Kidney (tissue), 22 donors: ENCODE measurements at places on chromosomes 6 and 20. TPM values are rescaled to one million over a fixed set of nuclear protein-coding genes. Genes with fewer than 3 reads are reported as not detected.

EYA2 gene
- polyA plus RNA-seq, result 7.9 TPM

DNA sequence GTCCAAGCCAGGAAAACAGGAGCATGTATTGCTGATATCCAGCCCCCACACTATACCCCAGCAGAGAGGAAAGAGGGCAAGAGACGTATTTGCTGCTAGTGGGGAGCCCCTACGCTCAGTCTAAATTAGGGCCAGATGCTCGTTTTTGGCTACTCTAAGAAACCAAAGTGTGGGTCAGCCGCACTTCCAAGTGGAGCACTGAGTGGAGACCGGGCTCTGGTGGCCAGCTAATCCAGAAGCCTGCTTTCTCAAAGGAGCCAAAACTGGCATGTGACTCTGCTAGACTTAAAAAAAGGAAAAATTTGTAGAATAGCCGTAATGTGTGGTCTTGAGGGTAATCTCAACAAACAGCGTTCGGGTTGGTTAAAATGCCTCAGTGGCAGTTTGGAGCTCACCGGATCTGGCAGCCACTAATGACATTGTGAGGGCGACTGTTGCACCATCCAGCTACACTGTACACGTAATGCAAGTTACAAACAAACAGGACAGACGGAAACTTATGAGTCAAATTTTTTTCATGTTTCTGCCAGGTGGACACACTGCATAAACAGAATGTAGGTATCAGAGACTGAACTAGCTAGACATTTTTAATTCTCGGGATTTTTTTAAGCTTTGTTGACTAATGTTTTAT is 230.9 kb downstream of the FOXC1 start:
- H3K27me3 ChIP-seq, result no peaks in the 10 kb centered on the region
- H3K4me1 ChIP-seq, result peaks cover 3% of the 10 kb centered on the region
- H3K27ac ChIP-seq, result no peak overlapping the region
- H3K36me3 ChIP-seq, result no peaks in the 10 kb centered on the region

DNA sequence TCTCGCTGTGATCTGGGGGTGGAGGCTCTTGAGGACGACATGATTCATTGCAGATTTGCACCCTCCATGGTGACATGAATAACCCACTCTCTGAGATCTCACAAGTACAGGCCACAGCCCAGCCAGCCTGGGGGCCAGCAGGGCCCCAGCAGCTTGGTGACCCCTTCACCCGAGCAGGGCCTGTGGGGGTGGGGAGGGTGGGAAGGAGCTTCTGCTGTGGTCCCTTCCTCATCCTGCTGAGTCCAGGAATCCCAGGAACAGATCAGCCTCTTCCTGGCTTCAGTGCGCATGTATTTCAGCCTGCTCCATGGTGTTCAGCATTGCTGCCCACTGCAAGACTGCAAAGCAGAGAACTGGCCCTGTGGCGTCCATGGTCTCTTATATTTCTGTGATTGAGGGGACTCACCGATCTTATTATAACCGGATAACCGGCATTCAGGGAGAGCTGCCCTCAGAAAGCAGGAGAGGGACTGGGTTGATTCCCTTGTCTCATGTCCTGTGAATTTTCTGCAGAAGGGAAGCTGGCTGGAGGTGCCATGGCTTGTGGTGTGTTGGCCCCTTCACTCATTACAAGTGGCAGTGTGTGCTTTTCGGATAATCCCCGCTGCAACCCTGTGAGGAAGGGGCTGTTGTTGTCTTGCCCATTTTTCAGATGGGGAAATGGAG is 118.8 kb upstream of the FRMD1 start:
- H3K27me3 ChIP-seq, result no peaks in the 10 kb centered on the region
- DNase-seq, result peak; percentile 34
- H3K27ac ChIP-seq, result no peak overlapping the region
- no peaks in the 10 kb centered on the region for H3K36me3 ChIP-seq

DNA sequence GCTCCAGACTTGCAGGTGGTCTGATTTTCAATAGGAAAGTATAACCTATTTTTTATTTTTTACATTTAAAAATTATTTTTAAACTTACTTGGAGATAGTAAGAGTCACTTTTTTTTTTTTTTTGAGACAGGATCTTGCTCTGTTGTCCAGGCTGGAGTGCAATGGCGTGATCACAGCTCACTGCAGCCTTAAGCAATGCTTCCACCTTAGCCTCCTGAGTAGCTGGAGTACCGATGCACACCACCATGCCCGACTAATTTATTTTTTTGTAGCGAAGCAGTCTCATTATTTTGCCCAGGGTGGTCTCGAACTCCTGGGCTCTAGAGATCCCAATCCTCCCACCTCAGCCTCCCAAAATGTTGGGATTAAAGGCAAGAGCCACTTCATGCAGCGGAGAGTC is 84.8 kb upstream of the RALY start:
- no peak overlapping the region for H3K4me3 ChIP-seq
- H3K36me3 ChIP-seq, result no peaks in the 10 kb centered on the region
- H3K4me1 ChIP-seq, result peaks cover 6% of the 10 kb centered on the region
- no peak overlapping the region for H3K27ac ChIP-seq

- no peaks in the 10 kb centered on the region for H3K4me1 ChIP-seq
- H3K4me3 ChIP-seq, result no peak overlapping the region
- DNase-seq, result no peak
- no peaks in the 10 kb centered on the region for H3K36me3 ChIP-seq
Measured at GRCh38 chr20:26163890-26164289, 467.2 kb upstream of the ZNF337 start.

MLN gene
- not detected for polyA plus RNA-seq

GRCh38 chr6:21150667-21151066 is 442.9 kb upstream of the SOX4 start:
- no peak overlapping the region for H3K4me3 ChIP-seq
- no peak for DNase-seq
- no peaks in the 10 kb centered on the region for H3K4me1 ChIP-seq
- no peak overlapping the region for H3K27ac ChIP-seq
- no peaks in the 10 kb centered on the region for H3K27me3 ChIP-seq

GRCh38 chr6:21730533-21730932 is 137.0 kb downstream of the SOX4 start:
- no peaks in the 10 kb centered on the region for H3K4me1 ChIP-seq
- H3K4me3 ChIP-seq, result no peak overlapping the region
- no peaks in the 10 kb centered on the region for H3K27me3 ChIP-seq
- no peaks in the 10 kb centered on the region for H3K36me3 ChIP-seq
- no peak overlapping the region for H3K27ac ChIP-seq

DNA sequence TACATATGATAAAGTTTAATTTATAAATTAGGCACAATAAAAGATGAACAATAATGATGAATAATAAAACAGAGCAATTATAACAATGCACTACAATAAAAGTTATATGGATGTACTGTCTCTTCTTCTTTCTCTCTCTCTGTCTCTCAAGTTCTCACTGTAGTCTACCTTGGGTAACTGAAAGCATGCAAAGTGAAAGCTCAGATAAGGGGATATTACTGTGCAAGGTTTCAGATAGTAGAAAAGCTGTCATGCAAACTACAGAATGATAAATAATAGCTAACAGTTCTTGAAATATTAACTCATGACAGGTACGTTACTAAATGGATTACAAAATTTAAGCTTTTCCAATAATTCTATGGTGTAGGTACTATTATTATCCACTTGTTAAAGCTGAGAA is 311.9 kb upstream of the PRDM1 start:
- no peaks in the 10 kb centered on the region for H3K27me3 ChIP-seq
- H3K4me1 ChIP-seq, result no peaks in the 10 kb centered on the region
- H3K4me3 ChIP-seq, result no peak overlapping the region
- no peak for DNase-seq

DNA sequence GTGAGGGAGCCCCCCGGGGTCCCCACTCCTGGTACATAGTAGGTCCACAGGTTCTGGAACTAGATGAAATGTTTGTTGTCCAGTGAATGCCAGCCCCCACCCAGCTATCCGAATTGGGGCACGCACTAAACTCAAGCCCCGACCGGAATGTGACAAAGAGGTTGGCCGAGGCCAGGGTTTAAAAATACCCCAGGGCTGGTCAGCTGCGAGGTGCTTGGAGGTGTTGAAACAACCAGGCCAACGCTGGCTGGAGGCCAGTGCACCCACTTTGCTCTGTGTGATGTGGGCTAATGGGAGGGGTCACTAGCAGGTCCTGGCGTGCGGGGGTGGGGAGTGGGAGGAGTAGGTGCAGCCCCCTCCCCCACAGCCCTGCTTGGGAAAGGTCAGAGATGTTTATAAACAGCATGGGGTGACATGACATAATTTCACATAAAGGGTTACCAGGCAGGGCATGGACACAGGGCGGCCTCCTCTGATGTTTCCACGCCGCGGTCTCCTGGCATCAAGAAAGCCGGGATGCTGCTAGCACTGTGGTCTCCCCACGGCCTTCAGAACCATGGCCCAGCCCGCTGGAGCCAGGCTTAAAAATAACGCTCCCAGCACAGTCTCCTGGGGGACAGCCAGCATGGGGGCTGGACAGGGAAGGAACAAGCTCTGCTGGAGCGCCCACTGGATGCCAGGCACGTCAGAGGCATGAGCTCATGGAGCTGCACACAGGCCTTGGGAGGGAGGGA is 111.2 kb upstream of the PTPN1 start:
- H3K27ac ChIP-seq, result no peak overlapping the region
- DNase-seq, result no peak
- H3K27me3 ChIP-seq, result no peaks in the 10 kb centered on the region
- no peak overlapping the region for H3K4me3 ChIP-seq
- H3K4me1 ChIP-seq, result no peaks in the 10 kb centered on the region

DNA sequence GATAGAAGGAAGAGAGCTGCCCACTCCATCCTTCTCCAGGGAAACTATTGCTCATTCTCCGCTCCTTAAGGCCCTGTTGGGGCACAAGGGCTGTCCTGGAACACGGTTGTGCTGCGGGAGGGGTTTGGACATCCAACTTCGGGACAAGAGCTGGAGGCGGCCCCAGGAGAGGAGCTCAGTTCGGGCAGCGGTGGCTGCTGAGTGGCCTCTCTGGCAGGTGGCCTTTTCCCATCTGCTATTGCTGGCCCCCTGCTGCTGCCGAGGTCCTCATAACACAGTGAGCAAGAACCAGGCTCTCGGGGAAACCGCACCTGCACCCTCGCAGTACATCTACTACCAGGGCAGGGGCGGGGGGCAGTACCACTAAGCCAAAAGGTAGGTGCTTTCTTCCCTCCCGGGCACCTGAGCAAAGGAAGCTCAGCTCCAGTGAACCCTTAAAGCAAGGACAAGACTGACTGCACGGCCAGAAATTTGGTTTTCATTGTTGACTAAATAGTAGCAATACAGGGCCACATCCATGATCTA is 63.7 kb downstream of the PSMG4 start:
- peaks cover 1% of the 10 kb centered on the region for H3K27me3 ChIP-seq
- DNase-seq, result no peak
- no peak overlapping the region for H3K4me3 ChIP-seq
- H3K4me1 ChIP-seq, result no peaks in the 10 kb centered on the region
- no peak overlapping the region for H3K27ac ChIP-seq

DNA sequence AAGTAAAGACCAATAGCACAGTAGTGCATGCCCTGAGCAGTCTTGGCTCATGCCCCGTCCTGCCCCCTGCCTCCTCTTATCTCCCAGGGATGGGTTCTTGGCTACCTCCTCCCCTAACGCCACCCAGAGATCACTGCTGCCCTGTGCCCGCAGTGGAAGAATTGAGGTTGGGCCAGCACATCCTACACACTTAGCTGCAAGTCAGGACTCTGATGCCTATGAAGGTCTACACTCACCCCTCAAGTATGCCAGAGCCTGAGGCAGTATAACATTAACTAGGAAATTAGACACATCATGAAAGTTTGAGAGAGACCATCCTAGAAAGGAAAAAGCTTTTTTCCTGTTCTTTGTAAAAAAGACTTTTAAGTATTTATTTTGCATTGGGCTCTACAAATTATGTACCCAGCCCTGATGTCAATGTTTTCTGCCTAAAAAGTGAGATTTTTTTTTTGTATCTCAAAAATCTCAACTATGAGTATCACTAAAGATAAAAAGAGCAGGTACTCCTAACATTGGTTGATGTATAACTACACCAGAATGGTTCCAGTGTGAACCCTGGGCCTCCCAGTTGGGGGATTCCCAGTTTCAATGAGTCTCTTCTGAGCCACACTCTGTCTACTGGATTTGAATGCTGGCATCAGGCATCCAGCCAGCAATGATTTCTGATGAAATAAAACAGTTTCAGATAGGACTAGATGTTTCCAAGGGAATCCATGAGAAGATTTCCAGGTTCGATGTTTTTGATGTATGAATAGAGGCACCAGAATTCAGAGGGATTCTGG is 115.4 kb downstream of the ISM1 start:
- no peak overlapping the region for H3K27ac ChIP-seq
- DNase-seq, result no peak
- no peaks in the 10 kb centered on the region for H3K36me3 ChIP-seq
- H3K27me3 ChIP-seq, result no peaks in the 10 kb centered on the region
- no peaks in the 10 kb centered on the region for H3K4me1 ChIP-seq

GRCh38 chr6:44699851-44700250 is 312.3 kb downstream of the CDC5L start:
- no peaks in the 10 kb centered on the region for H3K4me1 ChIP-seq
- H3K27ac ChIP-seq, result no peak overlapping the region
- no peak for DNase-seq
- H3K4me3 ChIP-seq, result no peak overlapping the region
- no peaks in the 10 kb centered on the region for H3K27me3 ChIP-seq
- no peaks in the 10 kb centered on the region for H3K36me3 ChIP-seq

GPX5 gene
- polyA plus RNA-seq, result not detected

SEMG1 gene
- not detected for polyA plus RNA-seq

GPSM3 gene
- polyA plus RNA-seq, result 6.2 TPM

- H3K4me3 ChIP-seq, result no peak overlapping the region
- H3K4me1 ChIP-seq, result peaks cover 16% of the 10 kb centered on the region
- no peaks in the 10 kb centered on the region for H3K27me3 ChIP-seq
- no peaks in the 10 kb centered on the region for H3K36me3 ChIP-seq
- DNase-seq, result no peak
- H3K27ac ChIP-seq, result no peak overlapping the region
Measured at GRCh38 chr20:45835825-45836224, 2.2 kb downstream of the SNX21 start.

DNA sequence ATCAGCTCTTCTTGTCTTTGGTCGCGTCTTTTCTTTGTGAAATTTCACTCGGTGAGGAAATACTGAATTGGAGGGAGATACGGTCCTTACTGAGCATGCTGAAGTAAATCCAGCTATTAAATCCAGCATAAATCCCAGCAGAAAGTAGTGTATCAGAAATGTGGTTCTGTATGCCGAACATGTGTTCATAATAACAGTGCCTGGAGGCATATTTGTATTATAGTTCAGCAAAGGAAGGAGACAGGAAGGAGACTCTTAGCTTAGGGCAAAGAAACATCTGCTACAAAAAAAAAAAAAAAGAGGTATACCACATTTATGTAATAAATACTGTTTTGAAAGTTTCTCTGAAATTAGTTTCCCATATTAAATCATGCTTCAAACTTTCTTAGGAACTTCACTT is 211.8 kb downstream of the PLCB4 start:
- H3K27ac ChIP-seq, result no peak overlapping the region
- H3K4me1 ChIP-seq, result no peaks in the 10 kb centered on the region
- H3K36me3 ChIP-seq, result no peaks in the 10 kb centered on the region
- H3K27me3 ChIP-seq, result no peaks in the 10 kb centered on the region

- no peak overlapping the region for H3K27ac ChIP-seq
- H3K4me1 ChIP-seq, result no peaks in the 10 kb centered on the region
- no peaks in the 10 kb centered on the region for H3K36me3 ChIP-seq
- no peaks in the 10 kb centered on the region for H3K27me3 ChIP-seq
- no peak for DNase-seq
Measured at GRCh38 chr6:83462524-83462923, 31.7 kb upstream of the ME1 start.

DNA sequence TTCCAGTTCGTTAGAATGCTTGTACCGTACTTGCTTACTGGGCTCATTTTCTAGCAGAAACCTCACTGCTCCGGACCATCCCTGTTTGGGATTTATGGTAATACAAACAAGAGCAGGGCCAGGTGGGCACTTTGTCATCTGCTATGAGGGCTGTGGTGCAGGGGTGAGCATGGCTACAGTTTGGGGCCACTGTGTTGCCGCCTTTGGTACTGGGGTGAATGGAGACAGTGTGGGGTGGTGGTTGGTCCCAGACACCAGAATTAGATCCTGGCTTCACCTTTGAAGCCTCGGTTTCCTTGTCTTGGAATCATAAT is 95.0 kb downstream of the TOX2 start:
- no peak overlapping the region for H3K4me3 ChIP-seq
- H3K36me3 ChIP-seq, result no peaks in the 10 kb centered on the region
- peaks cover 4% of the 10 kb centered on the region for H3K4me1 ChIP-seq
- no peak overlapping the region for H3K27ac ChIP-seq
